H1 (cell line): ENCODE measurements at places on chromosomes 6 and 20.
A peak's percentile ranks its signal among the peaks of the same experiment; 100 is the strongest.

DNA sequence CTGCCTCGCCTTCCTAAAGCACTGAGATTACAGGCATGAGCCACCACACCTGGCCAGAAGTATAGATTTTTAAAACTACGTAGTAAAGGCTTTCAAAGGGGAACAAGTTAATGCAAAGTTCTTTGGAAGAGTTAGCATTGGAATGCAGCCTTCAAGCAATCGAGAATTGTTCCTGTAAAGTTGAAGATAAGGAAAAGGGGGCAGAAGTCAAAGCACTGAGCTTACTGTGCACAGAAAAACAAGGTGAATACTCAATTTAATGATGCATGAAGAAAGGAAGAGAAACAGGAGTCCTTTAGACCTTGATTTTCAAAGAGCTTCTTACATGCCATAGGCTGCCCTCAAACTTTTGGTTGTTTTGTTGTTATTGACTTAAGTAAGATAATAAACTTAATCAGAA lies 29.1 kb upstream of the LGSN start:
- DNase-seq = no peak
- H3K36me3 ChIP-seq = no peaks in the 10 kb centered on the region
- no peak overlapping the region for H3K4me3 ChIP-seq
- no peaks in the 10 kb centered on the region for H3K27me3 ChIP-seq
- H3K27ac ChIP-seq = no peak overlapping the region

DNA sequence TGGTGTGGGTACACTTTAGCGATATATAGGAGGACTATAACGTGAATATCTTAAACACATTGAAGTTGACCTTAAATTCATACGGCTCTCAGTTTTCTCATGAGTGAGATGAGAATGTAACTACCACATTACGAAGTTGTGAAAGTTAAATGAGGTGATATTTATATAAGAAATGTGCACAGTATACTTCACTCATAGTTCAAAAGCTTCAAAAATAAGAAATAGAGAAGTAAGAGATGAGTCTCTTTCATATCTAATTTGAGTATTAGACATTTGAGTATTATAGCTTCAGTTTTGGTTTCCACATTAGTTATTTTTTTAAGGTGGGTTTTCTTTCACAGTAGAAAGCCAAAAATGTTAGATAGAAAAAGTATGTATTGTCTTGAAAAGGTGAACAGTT lies 183.3 kb downstream of the NKAIN2 start:
- H3K4me1 ChIP-seq = no peaks in the 10 kb centered on the region
- DNase-seq = no peak
- no peaks in the 10 kb centered on the region for H3K27me3 ChIP-seq
- H3K27ac ChIP-seq = no peak overlapping the region
- H3K4me3 ChIP-seq = no peak overlapping the region
- no peaks in the 10 kb centered on the region for H3K36me3 ChIP-seq

DNA sequence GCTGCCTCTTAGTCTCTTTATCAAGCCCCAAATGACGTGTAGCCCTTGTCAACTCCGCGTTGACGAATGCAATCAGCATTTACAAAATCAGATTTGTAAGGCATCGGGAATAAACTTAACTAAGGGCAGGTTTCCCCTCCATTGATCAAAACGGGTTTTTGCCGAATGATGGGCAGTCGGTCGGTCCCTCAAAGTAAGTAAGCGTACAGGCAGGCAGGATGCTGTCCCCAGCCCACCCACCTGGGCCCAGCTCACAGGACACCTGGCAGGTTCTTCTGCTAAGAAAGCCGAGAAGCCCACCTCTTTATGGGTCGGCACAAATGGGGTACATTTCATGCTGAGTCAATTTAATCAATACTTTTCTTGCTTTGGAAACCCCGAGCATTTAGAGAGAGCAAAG lies 22.0 kb upstream of the MAFB start:
- H3K4me1 ChIP-seq = peaks cover 3% of the 10 kb centered on the region; the same call in 1 of the 2 replicates
- H3K27ac ChIP-seq = no peak overlapping the region
- no peak for DNase-seq
- H3K27me3 ChIP-seq = no peaks in the 10 kb centered on the region
- H3K36me3 ChIP-seq = no peaks in the 10 kb centered on the region

GRCh38 chr6:36677059-36677749 lies 1.3 kb upstream of the CDKN1A start:
- H3K4me1 ChIP-seq = peaks cover 32% of the 10 kb centered on the region
- peak overlapping the region; percentile 30; the same call in 1 of the 2 replicates for H3K27ac ChIP-seq
- H3K27me3 ChIP-seq = peaks cover 28% of the 10 kb centered on the region
- DNase-seq = no peak

DNA sequence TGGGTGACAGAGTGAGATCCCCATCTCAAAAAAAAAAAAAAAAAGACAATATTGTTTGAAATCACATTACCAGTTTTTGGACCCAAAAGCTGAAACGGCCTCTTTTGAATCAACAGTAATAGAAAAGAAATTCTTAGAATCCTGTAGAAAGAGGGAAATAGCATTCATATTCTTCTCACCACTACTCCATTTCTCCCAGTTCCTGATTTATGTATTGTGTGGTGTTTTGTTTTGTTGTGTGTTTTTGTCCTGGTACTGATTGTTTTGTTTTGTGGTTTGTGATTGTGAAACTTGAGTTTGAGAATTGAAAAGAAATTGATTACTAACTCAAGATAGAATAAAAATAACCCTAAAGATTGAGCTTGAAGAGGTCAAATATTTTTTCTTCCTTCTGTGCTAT lies 26.2 kb upstream of the EEF1A1 start:
- no peaks in the 10 kb centered on the region for H3K4me1 ChIP-seq
- H3K4me3 ChIP-seq = no peak overlapping the region
- H3K27me3 ChIP-seq = no peaks in the 10 kb centered on the region
- H3K27ac ChIP-seq = no peak overlapping the region
- DNase-seq = no peak

DNA sequence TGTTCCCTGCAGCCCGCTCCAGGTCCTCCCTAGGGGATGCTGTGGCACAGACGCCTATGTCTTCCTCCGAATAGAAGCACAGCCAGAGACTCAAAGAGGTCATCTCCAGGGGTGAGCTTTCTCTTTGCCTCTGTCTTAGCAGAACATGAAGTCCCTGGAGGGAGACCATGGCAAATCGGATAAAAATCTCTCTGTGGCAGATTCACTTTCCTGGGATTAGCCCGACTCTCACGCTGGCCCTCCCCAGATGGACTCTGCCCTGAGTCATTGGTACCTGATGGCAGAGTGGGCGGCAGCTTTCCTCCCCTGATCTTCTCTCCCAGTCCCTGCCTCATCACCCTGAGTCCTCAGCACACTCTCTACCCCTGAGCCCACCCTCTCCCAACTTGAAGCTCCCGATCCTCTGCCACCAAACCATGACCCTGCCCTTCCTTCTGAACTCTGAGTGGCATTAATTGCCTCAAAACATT lies 58.0 kb upstream of the CCDC167 start:
- no peaks in the 10 kb centered on the region for H3K36me3 ChIP-seq
- H3K27ac ChIP-seq = no peak overlapping the region
- H3K27me3 ChIP-seq = peaks cover 5% of the 10 kb centered on the region; the same call in 1 of the 2 replicates
- peaks cover 5% of the 10 kb centered on the region; the same call in 1 of the 2 replicates for H3K4me1 ChIP-seq
- no peak for DNase-seq
